ENCODE measurements at places on chromosomes 1 and 21. TPM values are rescaled to one million over a fixed set of nuclear protein-coding genes. Genes with fewer than 3 reads are reported as not detected.

The PSEN2 gene
- 3.6 TPM for total RNA-seq

The ST6GALNAC5 gene
- not detected for total RNA-seq

The TAS1R1 gene
- not detected for total RNA-seq

DNA sequence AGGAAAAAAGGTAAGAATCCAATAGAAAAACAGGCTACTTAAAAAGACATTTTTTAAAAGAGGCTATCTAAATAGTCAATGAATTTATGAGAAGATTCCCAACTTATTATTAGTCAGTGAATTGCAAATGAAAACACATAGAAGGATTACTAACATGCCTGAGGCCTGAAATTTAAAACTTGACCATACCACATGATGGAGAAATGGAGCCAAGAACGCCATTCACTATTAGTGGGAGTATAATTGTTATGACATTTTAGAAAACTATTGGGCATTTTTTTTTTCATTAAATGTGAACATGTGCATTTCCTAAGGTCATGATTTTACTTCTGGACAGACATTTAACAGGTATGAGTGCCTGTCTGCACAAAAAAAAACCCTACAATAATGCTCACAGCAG is 24.8 kb upstream of the OR2B11 start:
- DNase-seq = no peak

DNA sequence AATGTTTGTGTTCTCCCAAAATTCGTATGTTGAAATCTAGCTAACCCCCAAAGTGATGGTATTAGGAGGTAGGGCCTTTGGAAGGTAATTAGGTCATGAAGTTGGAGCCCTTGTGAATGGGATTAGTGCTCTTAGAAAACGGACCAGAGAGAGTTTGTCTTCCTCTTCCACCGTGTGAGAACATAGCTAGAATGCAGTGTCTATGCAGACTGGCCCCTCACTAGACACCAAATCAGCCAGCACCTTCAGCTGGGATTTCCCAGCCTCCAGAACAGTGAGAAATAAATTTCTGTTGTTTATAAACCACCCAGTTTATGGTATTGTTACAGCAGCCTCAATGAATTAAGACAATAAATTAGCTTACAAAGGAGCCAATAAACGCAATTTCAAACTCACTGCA is 58.0 kb downstream of the KIAA0319L start:
- no peak for DNase-seq

GRCh38 chr1:26075421-26076144 is 8.2 kb upstream of the TRIM63 start:
- no peak for DNase-seq

- DNase-seq = no peak
Observed at GRCh38 chr1:182457844-182458243, 7.9 kb downstream of the RGSL1 start.

All from activated naive CD4-positive, alpha-beta T cell treated with anti-CD3 and anti-CD28 coated beads, Interleukin-2, amount 50 U/mL, for 72 hours (primary cell).